ENCODE measurements at places on chromosomes 1 and 21.

DNA sequence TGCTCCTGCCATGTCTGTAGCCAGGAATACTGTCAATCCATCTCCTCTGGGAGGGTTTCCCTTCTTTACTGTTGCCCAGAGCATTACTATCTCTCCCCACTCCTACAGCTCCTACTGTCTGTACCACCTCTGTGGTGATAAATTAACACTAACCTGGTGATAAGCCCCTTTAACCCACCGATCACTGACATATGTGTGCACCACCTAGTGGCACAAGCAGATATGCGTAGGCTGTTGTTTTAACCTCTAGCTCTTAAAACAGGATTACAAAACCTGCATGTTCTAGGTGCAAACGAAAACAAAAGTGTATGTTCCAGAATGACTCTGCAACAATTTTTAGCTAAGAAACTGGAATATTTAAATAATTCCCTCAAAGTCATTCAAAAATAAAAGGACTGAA is 93.9 kb upstream of the BEND5 start:
- DNase-seq = no peak

DNA sequence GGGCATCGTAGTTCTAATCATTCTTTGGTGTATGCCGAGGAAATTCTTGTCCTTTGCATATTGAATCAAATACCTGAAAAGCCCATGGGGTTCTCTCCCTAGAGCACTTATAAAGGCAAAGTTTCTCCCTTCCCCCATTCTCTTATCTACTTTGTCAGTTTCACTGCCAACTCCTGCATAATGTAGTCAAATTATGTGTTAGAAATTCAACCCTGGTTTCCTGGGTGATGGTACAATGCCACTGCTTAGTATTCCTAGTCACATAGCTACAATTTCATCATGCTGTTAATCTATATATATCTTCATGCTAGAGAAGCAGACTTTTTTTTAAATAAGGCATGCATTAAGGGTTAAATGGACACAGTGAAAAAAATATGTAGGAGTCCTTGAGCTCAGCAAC is 119.0 kb downstream of the PDE4B start:
- no peak for DNase-seq

GRCh38 chr1:209657140-209657879 is 5.1 kb upstream of the LAMB3 start:
- DNase-seq = no peak

GRCh38 chr1:32242341-32242851 is 4.6 kb upstream of the FAM167B start:
- DNase-seq = peak; percentile 15

DNA sequence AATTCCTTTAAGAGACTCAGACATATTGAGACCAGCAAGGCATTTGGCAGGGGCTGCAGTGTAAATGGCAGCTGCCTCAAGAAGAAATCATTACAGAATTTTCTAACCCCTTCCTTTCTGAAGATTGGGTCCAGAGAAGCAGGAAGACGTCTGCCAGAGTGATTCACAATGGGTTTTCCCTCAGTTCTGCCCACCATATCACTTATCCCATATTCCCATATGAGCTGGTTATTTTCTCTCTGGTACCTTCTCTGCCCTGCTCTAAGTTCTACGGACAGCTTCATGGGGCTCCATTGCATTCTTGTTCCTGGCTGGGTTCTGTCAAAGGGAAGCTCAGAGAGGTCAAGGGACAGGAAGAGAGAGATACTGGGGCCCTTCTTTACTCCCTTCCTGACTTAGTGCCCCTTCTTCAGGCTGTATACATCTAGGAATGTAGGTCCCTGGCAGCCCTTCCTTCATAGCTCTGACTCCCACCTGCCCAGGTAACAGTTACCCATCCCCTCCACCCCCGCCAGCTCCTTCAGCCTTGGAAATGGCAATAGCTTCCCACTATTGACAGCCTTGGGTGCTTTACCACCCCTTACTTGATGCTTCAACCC is 420.6 kb upstream of the DAB1 start:
- DNase-seq = no peak

- DNase-seq = no peak
Observed at GRCh38 chr21:43816611-43817071, 27.3 kb downstream of the RRP1 start.

- no peak for DNase-seq
Observed at GRCh38 chr1:197771904-197772556, 3.2 kb downstream of the DENND1B start.

GRCh38 chr1:160328184-160328583 is 14.9 kb downstream of the COPA start:
- DNase-seq = no peak

DNA sequence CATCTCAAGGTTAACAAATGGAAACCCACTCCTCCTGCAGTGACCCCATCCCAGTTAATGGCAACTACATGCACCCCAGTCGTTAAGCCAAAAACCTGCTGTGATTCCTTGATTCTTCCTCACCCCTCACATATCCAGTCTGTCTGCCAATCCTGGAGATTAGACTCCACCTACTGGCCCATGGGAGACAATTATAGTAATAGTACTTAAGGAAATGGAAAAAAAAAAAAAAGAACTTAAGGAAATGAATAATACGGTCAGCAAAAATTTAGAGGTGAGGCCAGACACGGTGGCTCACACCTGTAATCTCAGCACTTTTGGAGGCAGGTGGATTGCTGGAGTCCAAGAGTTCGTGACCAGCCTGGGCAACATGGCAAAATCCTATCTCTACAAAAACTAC is 7.0 kb downstream of the NOL9 start:
- no peak for DNase-seq

Data from AG08396 (cell line).